RPMI7951 (cell line): ENCODE measurements at places on chromosomes 3 and 15. TPM values are rescaled to one million over a fixed set of nuclear protein-coding genes. Genes with fewer than 3 reads are reported as not detected.

- DNase-seq, result no peak
Observed at GRCh38 chr15:72851586-72851985, 68.0 kb upstream of the ADPGK start.

- DNase-seq, result no peak
Observed at GRCh38 chr3:156273111-156273694, 152.8 kb downstream of the KCNAB1 start.

The SAMMSON gene
- 0.48 and 0.78 TPM in 2 replicates for total RNA-seq

The IL20RB gene
- total RNA-seq, result 10.7 and 17.2 TPM in 2 replicates

- DNase-seq, result no peak
Observed at GRCh38 chr15:93497291-93497690, 408.3 kb upstream of the RGMA start.

The FBN1 gene
- 194 and 208 TPM in 2 replicates for total RNA-seq

The WDR93 gene
- total RNA-seq, result 0.10 and 0.48 TPM in 2 replicates

The SERPINI2 gene
- not detected in 2 replicates for total RNA-seq

The TRAIP gene
- total RNA-seq, result 13.5 and 15.0 TPM in 2 replicates

DNA sequence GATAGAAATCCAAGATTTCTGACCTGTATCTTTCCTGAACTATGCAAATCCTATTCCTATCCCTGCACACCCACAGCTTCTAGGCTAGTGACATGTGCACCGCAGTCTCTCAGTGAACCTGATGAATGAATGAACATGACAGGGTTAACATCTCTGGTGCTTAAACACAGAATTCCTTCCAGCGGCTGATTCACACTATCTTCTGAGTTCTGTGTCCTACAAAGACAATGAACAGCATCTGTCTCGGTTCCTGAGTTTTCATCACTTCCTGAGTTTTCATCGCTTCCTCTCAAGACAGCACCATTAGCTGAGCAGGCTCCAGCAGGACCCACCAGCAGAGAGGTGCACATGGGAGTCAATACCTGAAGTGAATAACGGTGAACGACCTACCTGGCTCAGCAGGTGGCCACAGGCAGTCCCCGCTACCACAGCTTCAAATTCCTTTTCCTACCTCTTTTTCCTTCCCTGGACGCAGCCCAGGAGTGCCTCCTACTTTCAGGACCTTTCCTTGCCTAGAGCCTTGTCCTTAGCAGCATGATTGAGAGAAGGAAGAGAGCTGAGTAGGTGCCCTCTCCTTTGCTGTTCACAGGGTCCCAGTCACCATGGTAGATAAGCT, 113.5 kb downstream of the IGF2BP2 start:
- DNase-seq, result no peak

DNA sequence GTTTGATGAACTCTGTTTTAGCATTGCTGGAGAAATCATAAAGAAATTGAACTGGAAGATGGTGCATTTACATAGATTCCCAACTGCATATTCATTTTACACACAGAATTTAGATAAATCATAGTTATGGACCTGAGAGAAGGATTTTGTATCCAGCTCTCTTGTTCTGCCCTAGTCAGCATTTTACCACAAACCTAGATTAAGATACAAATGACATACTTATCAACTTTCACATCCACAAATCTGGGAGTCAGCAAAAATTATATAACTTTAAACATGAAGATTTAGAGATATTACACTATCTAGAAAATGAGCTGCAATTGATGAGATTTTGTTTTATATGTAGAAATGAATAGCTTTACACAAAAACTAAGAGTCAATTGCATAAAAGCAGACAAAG, 632.8 kb downstream of the IGSF11 start:
- no peak for DNase-seq

DNA sequence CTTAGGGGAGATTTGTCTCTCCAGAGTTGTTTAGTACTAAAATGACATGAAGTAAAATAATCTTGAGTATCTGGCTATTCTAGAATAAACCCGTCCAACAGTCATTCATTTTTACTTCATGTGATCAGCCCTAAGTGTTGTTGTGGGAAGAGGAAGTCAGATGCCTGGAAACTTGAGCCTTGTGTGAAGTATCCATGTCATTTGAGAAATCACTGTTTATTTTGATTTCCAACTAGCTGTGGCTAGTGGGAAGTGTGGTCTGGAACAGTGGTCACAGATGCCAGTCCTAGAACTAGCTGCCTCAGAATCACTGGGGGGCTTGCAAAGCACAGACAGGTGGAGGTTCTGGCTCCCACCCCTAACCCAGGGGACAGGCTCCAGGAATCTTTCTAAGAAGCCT, 77.7 kb upstream of the LIMD1 start:
- peak; percentile 54 for DNase-seq

DNA sequence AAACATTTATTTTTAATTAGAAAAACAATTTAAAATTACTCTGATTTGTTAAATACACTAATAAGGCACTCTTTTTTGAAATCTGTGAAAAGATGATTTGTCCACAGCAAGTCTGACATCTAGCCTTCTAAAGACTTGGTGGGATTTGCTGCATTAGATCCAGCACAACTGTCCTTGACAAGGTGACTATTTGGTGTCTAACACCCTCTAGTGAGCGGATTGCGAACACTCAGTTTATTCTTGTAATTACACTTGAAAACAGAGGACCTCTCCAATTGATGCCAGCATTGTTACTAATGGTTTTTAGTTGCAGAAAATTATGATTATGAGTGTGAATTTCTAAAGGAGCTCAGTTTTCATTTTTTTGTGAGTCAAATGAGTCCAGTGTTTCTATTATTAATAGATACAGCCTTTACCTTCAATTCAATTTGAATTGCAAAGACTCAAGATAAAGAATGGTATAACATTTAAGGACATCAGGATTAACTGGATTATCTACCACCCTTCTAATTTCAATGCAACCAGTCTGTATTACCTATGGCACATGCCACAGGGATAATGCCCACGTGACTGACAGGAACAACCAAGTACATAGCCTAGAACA, 29.7 kb upstream of the STRIT1 start:
- peak; percentile 73 for DNase-seq

DNA sequence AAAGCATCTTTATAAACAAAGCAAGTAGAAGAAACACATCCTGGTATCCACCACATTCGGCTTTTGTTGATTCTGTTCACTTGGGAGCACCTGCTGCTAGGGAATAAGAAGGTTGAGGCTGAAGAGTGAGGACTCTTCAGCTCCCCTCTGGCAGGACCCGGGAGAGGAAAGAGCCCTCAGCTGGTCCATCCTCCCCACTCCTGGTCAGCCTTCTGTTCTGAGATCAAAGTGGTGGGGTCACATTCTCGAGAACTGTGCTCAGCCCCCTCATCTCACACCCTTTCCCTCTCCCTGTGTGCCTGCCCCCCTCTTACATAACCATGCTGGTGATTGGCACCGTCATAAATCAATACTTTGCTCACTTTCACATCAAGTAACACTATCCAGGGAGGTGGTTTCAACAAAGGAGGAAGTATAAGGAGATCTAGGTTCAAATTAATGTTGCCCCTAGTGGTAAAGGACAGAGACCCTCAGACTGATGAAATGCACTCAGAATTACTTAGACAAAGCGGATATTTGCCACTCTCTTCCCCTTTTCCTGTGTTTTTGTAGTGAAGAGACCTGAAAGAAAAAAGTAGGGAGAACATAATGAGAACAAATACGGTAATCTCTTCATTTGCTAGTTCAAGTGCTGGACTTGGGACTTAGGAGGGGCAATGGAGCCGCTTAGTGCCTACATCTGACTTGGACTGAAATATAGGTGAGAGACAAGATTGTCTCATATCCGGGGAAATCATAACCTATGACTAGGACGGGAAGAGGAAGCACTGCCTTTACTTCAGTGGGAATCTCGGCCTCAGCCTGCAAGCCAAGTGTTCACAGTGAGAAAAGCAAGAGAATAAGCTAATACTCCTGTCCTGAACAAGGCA, at the start of gene NR1I2:
NR1I2 (plus strand) TSS at position 772 of the 869 bp plus-strand sequence.
- DNase-seq, result no peak

- DNase-seq, result no peak
Observed at GRCh38 chr3:51908026-51908425, 4.9 kb upstream of the IQCF1 start.

The DOCK3 gene
- 0.10 and 0.12 TPM in 2 replicates for total RNA-seq

The GOLGA6L1 gene
- not detected in 2 replicates for total RNA-seq

DNA sequence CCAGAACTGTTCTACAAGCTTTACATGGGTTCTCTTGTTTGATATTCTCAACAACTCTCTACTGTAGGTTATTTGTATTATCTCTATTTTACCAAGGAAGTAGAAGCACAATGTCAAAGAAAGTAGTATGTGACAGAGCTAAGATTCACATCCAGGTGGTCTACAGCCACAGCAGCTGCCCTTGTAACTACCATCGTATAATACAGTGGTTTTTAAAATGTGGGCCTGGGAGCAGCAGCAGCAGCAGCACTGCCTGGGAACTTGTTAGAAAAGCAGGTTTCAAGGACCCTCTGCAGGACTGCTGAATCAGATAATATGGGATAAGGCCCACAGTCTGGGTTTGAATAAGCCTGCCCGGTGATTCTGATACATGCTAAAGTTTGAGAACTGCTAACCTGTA, 357.1 kb upstream of the SATB1 start:
- DNase-seq, result no peak

DNA sequence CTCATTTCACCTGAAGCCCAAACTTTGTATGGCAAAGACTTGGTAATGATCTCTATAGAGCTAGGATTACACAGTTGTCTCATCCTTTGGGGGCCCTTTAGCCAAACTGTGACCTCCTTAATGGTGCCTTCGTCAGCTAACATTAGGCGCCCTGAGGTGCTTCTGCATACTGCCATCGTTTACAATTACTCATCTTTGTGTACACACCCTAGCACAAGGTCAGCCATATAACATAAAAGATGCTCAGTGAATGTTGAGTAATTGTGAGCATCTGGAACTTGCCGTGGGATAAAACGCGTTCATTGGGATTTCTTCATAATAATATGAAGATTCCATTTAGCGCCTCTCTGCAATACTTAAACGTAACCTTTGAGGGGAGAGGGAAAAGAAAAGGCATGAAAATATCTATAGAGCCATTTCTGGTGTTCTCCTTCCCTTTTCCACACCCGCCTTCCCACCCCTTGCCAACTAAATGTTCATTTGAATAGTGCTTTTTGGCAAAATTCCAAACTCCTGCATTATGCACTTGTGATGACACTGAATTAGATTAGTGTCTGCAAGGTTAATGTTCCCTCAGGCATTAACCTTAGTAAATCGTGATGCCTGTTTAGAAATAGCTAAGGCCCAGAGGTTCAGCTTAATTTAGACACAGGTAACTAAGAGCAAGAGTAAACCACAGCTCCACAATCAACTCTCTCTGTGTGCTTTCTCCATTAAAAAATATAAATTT, 990 bp upstream of the ZNF148 start:
- DNase-seq, result peak; percentile 39

GRCh38 chr15:81407718-81408117, 33.7 kb upstream of the TMC3 start:
- no peak for DNase-seq

The SPATA12 gene
- total RNA-seq, result 0.39 TPM in 1 of 2 replicates, not detected in the other

The CLN6 gene
- 20.0 and 22.7 TPM in 2 replicates for total RNA-seq

GRCh38 chr15:29529043-29529442, 259.4 kb upstream of the NSMCE3 start:
- DNase-seq, result no peak

GRCh38 chr3:86519819-86520218, 471.1 kb downstream of the VGLL3 start:
- DNase-seq, result no peak

The PLSCR5 gene
- total RNA-seq, result not detected in 2 replicates

GRCh38 chr3:99172736-99173657, 271.5 kb upstream of the DCBLD2 start:
- DNase-seq, result peak; percentile 72

- DNase-seq, result no peak
Observed at GRCh38 chr3:88142094-88142624, 7.6 kb upstream of the C3orf38 start.

The MGA gene
- total RNA-seq, result 19.5 and 24.2 TPM in 2 replicates

DNA sequence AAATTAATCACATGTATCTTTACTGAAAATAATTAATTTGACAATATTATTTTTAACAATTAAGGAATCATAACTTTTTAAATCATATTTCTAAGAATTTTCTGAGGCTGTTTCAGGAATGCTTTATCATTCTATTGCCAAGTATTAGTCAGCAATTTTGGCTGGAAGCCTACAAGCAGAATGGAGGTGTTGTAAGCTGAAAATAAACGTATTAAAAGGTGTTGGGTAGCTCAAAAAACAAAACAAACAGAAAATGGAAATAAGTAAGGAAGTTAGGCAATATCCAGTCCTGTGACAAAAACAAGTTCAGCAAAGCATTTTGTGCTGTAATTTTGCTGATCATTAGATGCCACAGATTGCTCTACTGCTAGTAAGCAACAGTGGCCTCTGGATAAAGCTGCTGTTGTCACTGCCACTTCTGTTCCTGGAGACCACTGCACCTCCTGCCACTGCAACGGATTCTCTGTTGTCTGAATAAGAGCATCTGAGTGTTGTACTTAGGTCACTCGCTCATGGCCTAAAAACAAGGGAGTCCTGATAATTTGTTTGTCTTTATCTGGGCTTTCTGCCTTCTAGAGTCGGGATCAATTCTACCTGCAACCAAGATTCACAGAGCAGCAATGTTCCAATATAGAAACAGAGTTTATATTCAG, 63.5 kb upstream of the SLITRK3 start:
- DNase-seq, result no peak

The BCL6 gene
- total RNA-seq, result 5.8 and 10.1 TPM in 2 replicates

The SEMA6D gene
- 1.4 and 1.6 TPM in 2 replicates for total RNA-seq

DNA sequence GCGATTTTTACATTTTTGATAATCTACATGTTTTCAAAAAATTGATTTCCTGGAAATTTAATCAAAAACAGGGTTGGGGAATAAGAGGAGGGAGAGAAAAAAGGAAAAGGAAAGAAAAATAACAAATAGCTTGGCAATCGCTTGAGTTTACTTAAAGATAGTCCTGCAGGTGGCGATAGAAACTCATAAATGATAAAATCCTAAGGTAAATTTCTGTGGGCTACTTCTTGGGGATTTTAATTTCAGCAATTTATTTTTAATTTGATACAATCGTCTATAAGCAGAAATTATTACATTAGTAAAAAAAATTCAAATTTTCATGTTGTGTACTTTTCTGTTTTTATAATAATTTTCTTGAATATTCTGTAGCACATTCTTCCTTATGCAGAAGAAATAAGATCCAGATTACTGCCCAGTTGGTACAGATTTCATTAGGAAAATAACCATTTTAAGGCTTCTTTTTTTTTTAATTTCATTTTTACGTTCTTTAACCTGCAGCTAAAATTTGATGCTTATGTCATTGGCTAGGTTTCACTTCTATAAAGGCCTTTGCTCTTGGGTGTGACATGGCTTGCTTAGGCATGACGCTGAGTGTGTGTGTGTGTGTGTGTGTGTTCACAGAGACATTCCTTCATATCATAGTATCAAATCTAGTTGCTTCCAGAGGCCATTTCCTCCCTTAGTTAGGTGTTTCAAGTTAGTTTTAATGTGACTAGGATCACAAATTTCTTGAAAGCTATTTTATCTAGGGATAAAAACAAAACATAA, 181.8 kb downstream of the MCTP2 start:
- DNase-seq, result peak; percentile 34
